Pons (tissue), 1 donor: ENCODE measurements at places on chromosomes 12 and 14.
A peak's percentile ranks its signal among the peaks of the same experiment; 100 is the strongest.

- peak; percentile 89 for DNase-seq
Measured at GRCh38 chr14:32345311-32345791, 16.3 kb downstream of the AKAP6 start.

DNA sequence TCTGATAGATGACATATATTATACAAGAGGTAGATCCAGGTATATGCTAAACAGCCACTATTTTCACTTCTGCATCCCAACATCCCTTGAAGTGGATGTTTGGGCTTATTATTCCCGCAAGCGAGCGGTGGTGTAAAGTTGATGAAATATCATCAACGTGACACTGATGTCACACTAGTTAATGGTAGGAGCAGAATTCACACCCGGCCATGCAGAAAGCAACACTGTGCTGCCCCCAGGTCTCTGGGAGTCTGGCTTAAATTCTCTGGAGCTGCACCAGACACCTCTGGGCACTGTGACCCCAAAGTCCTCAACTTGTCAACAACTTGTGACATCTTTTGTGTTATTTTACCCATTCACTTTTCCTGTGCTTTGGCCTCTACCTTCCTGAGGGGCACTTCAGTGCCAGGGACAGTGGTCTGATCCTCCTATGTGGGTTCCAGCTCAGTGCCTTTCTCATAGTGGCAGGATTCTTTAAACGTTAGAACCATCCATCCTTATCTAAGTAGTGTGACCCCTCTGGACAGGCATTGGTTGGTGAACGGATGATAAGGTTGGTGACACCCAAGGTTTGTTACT lies 952 bp downstream of the DRAM1 start:
- no peak for DNase-seq

GRCh38 chr12:84950971-84951546 lies 38.5 kb upstream of the SLC6A15 start:
- no peak for DNase-seq

DNA sequence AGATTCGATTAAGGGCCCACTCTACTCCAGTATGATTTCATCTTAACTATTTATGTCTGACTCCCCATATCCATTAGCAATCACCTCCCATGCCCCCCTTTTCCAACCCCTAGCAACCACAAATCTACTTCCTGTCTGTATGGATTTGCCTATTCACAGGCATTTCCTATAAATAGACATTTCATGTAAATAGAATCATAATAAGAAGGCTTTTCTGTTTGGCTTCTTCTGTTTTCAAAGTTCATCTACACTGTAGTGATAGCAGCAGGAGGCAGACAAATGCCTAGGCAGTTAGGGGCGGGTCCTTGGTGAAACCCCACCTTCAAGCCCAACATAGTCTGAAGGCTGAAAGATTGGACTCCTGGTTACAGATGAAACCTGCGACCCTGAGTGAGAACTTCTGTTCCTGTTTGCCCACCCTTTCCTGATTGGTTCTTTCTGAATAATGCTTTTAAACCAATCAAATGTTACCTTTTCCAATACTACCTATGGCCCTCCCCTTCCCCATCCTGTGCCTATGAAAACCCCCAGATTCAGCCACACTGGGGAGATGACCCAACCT lies 62.1 kb upstream of the HECTD1 start:
- no peak for DNase-seq

DNA sequence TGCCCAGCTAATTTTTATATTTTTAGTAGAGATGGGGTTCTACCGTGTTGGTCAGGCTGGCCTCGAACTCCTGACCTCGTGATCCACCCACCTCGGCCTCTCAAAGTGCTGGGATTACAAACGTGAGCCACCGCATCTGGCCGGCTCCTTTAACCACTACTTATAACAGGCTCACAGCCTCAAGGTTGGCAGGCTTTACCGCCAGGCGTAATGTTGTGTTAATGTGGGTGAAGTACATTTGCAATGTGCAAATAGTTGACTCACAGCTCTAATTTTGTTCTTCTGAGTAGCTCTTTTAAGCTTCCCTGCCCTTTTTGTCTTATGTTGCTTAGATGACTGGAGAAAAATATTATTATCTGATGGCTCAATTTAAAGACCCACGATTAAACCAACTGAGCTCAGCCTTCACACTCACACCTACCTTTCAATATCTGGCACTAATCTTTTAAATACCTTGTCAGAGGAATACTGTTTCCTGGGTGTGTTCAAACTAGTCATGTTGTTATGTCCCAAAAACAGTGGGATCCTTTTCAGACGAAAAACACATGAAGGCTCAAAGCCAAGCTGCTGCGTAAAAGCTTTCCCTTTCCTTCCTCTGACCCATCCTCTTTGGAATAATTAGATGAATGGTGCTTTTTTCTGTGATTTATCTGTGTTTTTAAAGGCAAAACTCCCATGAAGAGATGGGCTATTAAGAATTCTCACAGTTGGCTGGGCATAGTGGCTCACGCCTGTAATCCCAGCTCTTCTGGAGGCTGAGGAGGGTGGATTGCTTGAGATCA lies 57.2 kb upstream of the USP44 start:
- DNase-seq, result no peak

GRCh38 chr14:100416921-100417860 lies 94.1 kb downstream of the SLC25A47 start:
- peak; percentile 82 for DNase-seq

DNA sequence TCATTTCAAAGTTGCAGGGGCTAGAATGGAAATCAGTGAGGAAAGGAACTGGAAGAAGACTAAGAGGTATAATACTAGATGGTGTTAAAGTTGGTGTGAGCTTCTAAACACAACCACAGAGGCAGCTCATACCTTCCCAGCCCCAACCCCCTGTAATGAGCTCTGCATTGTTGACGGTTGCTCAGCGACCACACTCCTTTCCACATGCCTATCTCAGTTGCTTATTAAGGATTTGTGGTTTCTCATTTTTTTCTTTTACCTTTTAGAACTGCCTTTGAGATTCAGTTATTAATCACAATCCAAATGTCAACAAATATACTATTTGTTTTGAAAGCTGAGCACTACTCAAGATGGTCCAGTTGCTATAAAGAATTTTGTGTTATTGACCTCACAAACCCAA lies 62.1 kb upstream of the KIF21A start:
- no peak for DNase-seq

DNA sequence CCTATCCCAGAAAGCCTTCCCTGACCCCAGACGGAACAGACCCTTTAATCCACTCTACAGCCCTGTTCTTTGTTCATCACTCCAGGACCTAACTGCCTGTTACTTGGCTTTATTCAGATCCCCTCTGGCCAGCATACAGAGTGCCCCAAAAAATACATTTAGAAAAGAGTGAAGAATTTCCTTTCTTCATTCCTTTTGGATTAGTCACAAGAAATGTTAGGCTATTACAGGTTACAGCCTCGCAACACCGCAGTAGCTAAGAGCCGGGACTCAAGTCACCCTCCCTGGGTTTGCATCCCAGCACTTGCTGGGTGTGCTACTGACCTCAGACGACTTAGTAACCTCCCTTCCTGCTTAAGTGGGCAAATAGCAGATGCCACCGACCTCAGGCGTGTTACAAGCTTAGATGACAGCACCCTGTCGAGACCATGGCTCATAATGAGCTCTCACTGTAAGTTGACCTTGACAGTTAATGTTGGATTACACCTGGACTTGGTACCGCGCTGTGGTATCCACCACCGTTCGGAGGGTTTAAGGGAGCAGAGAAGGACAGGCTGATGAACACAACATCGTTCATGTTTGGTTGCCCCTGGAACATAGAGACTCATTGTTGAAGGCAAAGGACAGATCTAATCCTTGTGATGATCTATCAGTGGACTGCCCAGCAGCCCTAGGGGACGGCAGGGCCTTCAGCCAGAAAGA lies 12.9 kb downstream of the GLRX5 start:
- peak; percentile 59 for DNase-seq

DNA sequence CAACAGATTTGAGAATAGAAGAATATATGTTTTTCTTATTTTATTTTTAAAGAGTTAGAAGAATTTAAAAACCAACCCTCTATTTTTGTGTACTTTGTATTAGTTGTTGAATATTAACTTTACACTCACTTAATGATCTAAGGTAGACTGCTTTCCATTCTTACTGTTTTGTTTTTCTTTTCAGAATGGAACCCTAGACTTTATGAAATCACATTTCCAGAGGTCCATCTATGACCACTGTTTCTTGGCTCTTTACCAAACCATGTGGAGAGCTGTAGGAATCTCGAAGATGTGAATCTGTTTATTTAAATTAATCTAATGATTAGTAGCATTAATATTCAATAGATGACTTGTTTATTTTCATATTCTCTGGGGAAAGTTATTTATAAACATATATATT lies 7.2 kb upstream of the PIK3C2G start:
- DNase-seq, result no peak

DNA sequence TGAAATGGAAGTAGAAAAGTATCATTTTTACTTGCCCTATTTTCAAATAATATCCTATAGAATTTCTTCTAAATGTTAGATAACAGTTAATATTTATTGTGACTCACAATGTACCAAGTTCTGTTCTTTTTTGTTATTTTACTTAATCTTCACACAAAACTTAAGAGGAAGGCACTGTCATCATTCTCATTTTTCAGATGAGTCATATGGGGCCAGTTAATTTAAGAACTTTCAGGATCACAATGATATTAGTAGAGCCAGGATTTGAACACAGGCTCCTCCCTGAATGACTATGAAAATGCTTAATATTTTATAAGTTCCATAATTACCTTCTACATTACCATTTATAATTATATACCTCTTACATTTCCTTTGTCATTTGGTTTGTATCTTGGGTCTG lies 10.4 kb upstream of the TMEM260 start:
- no peak for DNase-seq

DNA sequence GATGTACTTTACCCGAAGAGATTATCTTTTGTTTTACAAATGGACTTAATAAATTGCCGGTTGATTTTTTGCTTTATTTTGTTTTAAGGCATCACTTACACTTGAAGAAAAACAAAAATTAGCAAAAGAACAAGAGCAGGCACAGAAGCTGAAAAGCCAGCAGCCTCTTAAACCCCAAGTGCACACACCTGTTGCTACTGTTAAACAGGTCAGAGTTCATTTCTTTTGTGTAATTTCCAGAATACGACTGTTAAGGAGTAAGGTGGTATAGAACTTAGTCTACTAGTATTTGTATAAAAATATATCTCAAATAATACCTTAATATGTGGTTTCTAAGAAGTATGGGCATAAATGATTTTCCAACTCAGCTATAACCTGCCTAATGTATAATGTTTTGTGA lies 19.6 kb upstream of the SLC17A8 start:
- DNase-seq, result no peak

DNA sequence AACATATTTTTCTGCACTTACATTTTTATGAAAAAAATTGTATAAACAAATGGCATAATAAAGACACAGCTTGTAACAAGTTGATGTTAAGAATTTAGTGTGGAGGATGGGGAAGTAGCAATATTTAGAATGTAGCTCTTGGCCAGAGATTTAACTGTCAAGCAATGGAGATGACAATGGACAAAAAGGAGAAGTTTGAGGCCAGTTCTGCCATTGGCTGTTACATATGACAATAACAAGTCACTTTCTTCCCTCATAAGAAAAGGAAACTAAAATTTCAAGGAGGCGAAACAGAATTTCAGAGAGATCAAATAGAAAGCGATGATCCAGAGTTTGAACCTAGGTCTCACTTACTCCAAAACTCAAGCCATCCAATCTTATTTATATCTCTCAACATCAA lies 122.8 kb upstream of the CCDC175 start:
- DNase-seq, result peak; percentile 55

DNA sequence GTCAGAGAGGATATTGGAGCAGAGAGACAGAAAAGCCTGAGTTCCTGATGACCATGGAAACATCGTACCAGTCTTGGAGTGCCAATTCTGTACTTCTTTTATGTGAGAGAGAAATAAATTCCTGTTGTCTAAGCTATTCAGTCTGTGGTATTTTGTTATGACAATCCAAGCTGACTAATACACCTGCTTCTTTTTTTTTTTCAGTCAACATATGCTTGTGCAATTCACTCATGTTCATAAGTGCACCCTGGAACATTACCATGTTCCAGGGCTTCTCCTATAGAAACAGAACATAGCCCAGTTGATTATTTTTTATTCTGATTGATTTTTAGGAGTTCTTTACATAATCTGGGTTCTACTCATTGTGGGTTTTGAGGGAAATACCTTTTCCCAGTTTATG lies 1.7 kb upstream of the CHPT1 start:
- no peak for DNase-seq

- no peak for DNase-seq
Measured at GRCh38 chr14:57846596-57846995, 19.3 kb downstream of the SLC35F4 start.
